Stomach (tissue), 19 donors: ENCODE measurements at places on chromosomes 4 and X. TPM values are rescaled to one million over a fixed set of nuclear protein-coding genes. Genes with fewer than 3 reads are reported as not detected.

Gene NMU
- total RNA-seq: 0.92 TPM

- no peaks in the 10 kb centered on the region for H3K4me1 ChIP-seq
- H3K27me3 ChIP-seq: no peaks in the 10 kb centered on the region
- no peak overlapping the region for H3K27ac ChIP-seq
These were observed 873.4 kb upstream of the PCDH10 start for GRCh38 chr4:132275583-132276121.

Gene MID1
- 18.7 TPM for total RNA-seq

Gene NDP
- total RNA-seq: 0.73 TPM

DNA sequence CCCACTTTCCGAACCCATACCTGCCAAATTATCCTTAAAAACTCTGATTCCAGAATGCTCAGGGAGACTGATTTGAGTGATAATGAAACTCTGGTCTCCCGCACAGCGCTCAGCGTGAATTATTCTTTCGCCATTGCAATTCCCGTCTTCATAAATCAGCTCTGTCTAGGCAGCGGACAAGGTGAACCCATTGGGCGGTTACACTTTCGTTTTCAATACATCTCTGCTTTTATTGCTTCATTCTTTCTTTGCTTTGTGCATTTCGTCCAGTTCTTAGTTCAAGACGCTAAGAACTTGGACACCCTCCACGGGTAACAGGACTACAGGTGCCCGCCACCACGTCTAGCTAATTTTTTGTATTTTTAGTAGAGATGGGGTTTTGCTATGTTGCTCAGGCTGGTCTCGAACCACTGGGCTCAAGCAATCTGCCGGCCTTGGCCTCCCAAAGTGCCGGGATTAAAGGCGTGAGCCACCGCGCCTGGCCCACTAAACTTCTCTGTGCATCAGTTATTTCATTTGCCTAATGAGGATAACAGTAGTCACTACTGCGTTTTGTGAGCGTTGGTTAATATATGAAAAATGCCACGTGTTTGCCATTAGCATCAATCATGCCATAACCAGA, 936 bp upstream of the PGK1 start:
- no peaks in the 10 kb centered on the region for H3K27me3 ChIP-seq
- DNase-seq: peak; percentile 7
- no peaks in the 10 kb centered on the region for H3K36me3 ChIP-seq
- H3K4me1 ChIP-seq: peaks cover 18% of the 10 kb centered on the region
- peak overlapping the region; percentile 19 for H3K4me3 ChIP-seq
- H3K27ac ChIP-seq: peak overlapping the region; percentile 96

DNA sequence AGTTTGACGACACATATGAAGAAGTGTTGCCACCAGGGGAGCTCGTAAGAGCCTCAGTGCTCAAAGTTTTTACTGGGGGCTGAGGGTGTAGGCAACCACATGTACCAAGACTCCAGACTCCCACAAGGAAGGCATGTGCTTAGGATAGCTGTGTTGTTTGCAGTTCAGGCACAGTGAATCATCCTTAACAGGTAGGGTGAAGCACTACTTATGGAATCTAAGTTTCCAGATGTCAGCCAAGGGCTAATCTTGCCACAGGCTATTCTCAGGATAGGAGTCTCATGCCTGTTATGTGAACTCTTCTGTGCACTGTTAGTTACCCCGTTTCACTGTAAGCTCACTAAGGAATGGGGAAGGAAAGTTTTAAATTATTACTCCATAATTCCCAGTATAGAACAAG, 202.6 kb downstream of the TMA16 start:
- no peak overlapping the region for H3K4me3 ChIP-seq
- H3K36me3 ChIP-seq: no peaks in the 10 kb centered on the region
- H3K27ac ChIP-seq: no peak overlapping the region

Gene TASL
- not detected for total RNA-seq

Gene CXCL1
- total RNA-seq: 2.3 TPM

- H3K27ac ChIP-seq: no peak overlapping the region
- H3K27me3 ChIP-seq: no peaks in the 10 kb centered on the region
These were observed 2.7 kb upstream of the ATP10D start for GRCh38 chr4:47482326-47482725.

- no peak overlapping the region for H3K4me3 ChIP-seq
- no peaks in the 10 kb centered on the region for H3K27me3 ChIP-seq
- DNase-seq: no peak
- H3K4me1 ChIP-seq: no peaks in the 10 kb centered on the region
These were observed 13.6 kb downstream of the C4orf36 start for GRCh38 chr4:86878640-86879039.
